ENCODE measurements at places on chromosomes 6 and 20.

DNA sequence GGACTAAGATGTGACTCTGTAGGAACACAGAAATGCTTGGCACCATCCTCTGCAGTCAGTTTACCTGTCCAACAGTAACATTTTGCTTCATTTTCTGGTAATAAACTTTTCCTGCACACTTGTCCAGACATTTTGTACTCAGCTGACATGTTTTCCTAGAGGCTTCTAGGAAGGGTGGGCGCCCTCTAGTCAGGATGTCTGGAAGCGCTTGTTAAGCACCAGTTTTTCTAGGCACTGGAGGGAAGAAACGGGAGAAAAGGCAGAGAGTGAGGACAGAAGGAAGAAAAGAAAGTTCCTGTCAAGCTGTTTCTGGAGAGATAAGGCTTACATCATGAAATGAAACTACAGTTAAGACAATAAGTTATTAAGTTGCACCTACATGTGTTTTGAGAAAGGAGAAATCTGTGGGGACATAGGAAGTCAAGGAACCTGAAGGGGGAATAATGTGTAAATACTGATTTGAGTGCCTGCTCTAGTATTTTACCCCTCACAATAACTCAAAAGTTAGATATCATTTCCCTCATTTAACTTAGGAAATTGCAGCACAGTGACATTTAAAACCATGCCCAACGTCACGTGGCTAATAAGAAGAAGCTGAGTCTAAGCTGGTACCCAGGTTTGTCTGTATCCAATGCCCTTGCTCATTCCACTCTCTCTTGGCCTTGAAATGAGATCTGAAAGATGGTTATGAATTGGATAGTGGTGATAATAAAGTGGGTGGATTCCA lies 42.7 kb upstream of the TNFRSF21 start:
- DNase-seq = no peak

GRCh38 chr20:24773751-24774201 lies 175.3 kb upstream of the CST7 start:
- DNase-seq = no peak

DNA sequence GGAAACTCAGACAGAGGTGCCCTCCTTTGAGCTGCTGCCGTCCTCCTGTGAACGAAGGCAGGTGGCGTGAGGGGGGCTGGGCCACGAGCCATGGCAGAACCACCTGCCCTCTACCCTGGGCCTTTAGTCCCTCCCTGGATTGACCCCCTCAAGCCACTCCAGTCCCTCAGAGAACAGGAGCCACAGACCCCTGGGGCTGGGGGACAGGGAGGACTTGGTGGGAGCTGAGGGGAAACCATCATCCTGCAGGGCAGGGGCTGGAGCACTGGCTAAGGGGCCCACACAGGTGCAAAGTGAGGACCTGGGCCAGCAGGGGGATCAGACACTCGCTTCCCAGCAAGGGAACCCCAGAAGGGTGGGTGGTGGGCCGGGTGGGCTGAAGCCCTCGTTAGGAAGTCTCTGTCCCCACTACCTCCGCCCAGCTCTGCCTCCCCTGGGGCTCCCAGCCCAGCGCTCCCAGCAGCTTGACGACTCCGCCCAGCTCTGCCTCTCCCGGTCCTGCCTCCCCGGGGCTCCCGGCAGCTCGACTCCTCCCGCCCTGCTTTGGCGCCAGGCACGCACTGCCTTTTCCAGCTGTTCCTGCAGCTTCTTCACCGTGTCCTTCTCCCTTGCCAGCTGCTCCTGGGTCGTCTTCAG lies 44.4 kb downstream of the DSTN start:
- peak; percentile 43 for DNase-seq

GRCh38 chr6:43628393-43629103 lies 516 bp downstream of the GTPBP2 start:
- no peak for DNase-seq

GRCh38 chr6:149987602-149988107 lies 23.9 kb downstream of the ULBP1 start:
- DNase-seq = no peak

Data from skin of body (tissue), 3 donors.